BJ (cell line): ENCODE measurements at places on chromosomes 13 and 19.

DNA sequence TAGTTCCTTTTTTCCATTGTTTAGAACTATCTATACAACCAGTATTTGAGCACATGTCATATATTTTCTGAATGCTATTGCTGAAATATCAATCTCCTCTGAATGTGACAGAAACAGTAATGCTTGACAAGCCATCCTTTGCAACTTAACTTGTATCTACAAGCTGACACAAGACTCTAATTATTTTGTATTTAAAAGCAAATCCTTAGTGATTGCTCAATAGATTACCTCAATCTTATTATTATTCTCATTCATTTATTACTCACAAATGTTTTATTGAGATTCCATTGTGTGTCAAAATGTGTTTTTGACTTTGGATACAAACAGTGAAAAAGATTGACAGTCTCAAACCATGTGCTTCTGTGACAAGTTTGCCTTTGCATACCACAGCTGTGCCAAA lies 787.8 kb upstream of the PRR20A start:
- no peak for DNase-seq

GRCh38 chr13:97953376-97953970 lies at the start of gene IPO5:
Gene IPO5, plus strand, starts transcription at chr13:97953675. Its CDS starts 23,022 bp downstream, at chr13:97976697.
- no peak for DNase-seq

DNA sequence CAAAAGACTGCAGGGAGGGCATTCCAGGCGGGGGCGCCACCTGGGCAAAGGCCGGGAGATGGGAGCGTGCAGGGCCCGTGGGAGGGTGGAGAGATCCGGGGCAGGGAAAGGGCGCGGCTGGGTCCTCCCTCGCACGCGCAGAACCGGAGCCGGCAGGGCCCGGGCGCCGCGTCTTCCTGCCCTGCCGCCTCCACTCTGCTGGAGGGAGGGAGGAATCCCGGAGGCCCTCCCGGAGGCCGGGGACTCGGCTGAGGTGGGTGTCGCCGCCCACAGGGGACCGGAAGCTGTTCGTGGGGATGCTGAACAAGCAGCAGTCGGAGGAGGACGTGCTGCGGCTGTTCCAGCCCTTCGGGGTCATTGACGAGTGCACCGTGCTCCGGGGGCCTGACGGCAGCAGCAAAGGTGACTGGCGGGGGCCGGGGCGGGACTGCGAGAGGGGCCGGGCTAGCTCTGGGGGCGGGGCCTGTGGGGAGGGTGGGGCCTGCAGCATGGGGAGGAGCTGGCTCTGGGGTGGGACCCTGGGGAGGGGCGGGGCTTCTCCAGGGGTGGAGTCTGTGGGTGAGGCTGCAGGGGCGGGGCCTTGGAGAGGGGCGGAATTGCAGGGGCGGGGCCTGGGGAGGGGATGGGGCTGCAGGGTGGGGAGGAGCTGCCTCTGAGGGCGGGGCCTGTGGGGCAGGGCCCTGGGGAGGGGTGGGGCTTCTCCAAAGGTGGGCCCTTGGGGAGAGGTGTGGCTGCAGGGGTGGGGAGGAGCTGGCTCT lies 51.3 kb downstream of the CELF5 start:
- DNase-seq: no peak

DNA sequence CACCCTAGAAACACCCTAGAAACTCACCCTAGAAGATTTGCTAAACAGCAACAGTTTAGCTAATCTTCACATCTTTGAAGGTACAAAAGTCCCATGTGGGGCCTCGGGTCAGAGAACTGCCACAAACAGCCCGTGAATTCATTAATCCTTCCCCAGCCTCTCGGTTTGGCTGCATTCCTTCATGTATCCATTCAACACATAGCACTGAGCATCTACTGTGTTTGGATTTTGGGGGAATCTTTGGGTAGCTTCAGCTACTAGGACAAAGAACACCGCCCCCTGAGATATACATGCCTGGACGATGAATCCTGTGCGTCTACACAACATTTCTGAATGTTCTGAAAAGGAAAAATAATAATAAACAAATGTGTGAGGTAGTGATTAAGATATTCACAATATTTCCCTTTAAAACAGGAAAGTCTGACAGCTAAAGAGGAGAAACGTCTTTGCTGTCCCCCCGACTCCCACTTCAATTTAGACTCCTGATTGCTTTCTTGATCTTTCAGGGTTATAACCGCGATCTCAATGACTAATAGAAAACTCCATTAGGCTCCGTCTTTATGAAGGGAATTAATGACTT lies 63.5 kb downstream of the ALOX5AP start:
- DNase-seq: no peak

GRCh38 chr13:100229603-100230002 lies 140.7 kb downstream of the PCCA start:
- DNase-seq: no peak

- peak; percentile 40 for DNase-seq
Observed at GRCh38 chr13:87089391-87089790, 581.8 kb upstream of the SLITRK5 start.

- DNase-seq: no peak
Observed at GRCh38 chr19:27718234-27718633, 1494.7 kb downstream of the UQCRFS1 start.

DNA sequence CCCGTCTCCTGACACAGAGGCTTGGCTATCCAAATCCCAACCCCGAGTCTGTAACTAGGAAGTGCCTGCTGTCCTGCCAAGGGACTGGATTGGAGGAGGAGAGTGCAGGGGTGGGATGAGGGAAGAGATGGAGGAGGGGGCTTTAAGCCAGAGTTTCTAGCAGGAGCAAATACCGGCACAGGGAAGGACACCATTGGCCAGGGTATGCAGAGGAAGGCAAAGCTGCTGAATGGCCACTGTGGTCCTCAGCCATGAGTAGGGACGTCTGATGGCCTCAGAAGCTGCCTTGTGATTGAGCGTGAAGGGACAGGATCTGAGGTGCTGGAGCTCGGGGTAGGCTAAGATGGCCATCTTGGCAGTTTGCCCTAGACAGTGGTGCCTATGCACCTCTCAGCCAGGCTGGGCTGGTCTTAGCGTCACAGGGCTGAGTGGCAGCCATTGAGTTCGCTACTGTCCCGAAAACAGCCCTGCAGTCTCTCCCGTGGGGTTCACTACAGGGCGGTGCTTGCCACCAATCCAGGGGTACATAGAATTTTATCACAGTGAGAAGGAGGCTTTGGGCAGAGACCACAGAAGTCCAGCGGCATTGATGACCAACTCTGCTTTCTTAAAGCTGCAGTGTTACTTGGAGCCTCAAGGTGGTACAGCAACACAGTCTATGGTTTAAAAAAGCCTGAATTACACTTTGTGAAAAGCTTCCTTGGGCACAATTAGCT lies 61.8 kb downstream of the AKAP11 start:
- DNase-seq: no peak

- no peak for DNase-seq
Observed at GRCh38 chr19:39156326-39157230, 31.0 kb downstream of the PAK4 start.

DNA sequence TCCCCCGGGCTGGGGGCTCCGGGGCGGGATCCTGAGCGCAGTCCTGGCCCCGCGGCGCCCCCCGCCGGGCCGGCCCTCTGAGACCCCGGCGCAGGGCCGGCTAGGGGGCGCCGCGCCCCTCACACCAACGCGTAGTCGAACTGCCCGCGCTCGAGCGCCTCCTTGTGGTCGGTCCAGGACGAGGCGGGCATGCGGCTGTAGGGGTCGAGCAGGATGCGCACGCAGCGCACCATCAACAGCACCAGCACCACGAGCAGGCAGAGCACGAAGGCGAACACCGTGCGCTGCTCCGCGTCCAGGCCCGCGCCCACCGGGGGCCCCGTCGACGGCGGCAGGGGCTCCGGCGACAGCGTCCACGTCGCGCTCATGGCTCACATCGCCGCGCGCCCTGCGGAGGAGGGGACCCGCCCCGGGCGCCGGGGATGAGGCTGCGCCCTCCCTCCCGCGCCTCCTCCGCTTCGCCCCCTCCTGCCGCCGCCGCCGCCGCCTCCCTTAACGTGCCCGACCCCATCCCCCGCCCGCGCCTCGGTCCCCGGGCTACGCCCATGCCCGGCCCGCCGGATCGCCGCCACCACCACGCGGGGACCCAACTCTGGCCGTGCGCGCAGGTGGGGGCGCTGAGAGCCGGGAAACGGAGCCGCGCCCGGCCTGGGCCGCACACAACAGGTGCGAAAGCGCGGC lies 624 bp downstream of the CTXN1 start:
- DNase-seq: no peak

DNA sequence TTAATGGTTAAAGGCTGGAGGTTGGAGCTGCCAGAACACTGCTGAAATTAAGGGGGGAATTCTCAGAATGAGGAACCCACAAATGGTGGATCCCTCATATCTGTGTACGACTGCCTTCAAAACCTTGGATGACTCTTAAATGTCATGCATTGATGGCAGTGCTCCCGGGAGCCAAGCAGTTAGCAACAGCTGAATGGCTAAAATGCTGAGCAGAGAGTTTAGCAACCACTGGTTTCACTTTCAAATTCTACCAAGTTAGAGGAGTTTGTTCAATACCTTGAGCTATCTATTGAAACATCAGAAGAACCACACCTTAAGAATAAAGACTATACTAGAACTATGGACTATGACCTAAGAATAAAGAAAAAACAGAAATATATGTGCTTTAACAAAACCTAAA lies 41.4 kb downstream of the UQCRFS1 start:
- no peak for DNase-seq

- no peak for DNase-seq
Observed at GRCh38 chr13:51713807-51714206, 90.2 kb downstream of the DHRS12 start.

DNA sequence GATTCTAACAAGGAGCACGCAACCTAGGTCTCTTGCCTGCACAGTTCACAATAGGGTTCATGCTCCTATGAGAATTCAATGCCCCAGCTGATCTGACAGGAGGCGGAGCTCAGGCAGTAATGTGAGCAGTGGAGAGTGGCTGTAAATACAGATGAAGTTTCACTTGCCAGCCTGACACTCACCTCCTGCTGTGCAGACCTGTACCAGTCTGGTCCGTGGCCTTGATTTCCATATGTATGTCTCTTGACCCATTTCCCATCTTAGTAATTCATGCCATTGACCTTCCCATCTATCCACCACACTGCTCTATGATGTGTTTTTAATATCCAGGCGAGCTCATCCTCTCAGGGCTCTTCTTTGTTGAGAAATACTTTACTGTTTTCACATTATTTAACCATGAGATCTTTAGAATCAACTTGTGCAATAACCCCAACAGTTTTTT lies 95.2 kb downstream of the LRCH1 start:
- DNase-seq: no peak

- no peak for DNase-seq
Observed at GRCh38 chr19:16470541-16470910, 1.2 kb downstream of the EPS15L1 start.

GRCh38 chr13:71852736-71853135 lies 14.3 kb downstream of the DACH1 start:
- DNase-seq: no peak

DNA sequence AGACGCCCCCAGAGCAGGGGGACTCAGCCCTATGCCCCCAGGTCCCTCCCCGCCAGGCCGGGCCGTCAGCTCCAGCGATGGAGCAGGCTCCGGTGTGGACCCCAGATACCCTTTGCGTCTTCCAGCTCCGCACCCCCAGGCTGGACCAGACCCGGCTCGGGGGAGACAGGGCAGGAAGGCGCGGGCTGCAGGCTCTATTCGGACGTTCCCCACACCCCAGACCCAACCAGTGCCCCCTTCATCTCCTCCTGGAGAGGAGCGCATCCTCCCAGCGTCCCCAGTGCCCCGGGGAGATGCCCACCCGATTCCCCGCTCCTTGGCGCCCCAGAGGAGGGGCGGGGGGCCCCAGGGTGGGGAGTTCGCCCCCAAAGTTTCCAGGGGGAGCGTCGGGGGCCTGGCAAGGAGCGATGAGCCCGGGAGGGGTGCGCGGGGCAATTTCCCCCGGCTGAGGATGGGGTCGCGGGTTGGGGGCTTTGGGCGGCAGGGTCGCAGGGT lies 389 bp downstream of the LINGO3 start:
- DNase-seq: no peak

- no peak for DNase-seq
Observed at GRCh38 chr19:18023622-18024251, 15.8 kb downstream of the ARRDC2 start.

GRCh38 chr13:109408591-109409382 lies 377.6 kb downstream of the IRS2 start:
- DNase-seq: no peak

DNA sequence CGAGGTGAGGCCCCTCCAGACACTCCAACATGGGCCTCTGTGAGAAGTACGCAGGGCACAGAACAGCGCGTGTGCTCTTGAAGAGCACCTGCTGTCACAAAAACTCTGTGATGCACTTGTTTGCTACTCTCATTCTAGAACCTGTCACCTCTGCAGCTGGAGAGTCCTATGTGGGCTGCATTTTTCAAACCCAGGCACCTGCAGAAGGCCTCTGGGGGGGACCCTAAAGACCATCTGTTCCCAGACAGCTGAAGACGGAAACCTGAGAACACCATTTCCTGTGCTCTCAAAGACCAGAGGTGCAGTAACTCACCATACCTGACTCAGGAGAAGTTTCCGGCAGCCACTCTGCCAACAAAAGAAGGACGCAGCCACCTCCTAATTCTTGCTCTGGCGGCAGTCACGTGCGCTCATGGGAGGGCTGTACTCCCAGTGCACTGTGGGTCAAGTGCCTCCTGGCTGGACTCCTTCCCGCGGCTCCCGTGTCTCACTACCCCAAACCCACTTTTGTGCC lies 28.1 kb downstream of the RANBP3 start:
- no peak for DNase-seq

DNA sequence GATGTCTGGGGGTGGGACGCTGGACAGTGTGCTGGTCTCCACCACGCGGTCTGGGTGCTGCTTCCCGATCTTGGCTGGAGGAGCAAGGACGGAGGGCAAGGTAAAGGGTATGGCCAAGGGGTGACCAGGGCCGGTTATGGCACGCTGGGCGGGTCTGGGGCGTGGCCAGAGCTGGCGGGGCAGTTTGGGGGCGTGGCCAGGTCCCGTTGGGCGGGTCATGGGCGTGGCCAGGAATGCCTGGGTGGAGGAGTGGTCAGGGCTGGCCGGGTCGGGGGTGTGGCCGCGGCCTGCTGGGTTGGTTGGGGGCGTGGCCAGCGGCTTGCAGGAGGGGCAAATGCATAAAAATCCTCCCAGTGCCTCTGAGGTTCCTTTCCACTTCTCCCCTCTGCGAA lies 19.2 kb downstream of the GPX4 start:
- no peak for DNase-seq

- DNase-seq: no peak
Observed at GRCh38 chr19:16541526-16542044, 652 bp downstream of the CHERP start.

DNA sequence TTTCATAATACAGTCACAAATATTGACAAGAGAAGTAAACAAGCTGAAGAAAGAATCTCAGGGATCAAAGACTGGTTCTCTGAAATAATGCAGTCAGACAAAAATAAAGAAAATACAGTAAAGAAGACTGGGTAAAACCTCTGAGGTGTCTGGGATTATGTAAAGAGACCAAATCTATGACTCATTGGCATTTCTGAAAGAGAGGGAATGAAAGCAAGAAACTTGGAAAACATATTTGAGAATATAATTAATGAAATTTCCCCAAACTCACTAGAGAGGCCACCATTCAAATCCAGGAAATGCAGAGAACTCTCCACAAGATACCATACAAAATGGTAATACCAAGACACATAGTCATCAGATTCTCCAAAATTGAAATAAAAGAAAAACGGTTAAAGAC lies 53.0 kb upstream of the GPC6 start:
- no peak for DNase-seq
